ENCODE measurements at places on chromosomes 7 and 10. TPM values are rescaled to one million over a fixed set of nuclear protein-coding genes. Genes with fewer than 3 reads are reported as not detected.

DNA sequence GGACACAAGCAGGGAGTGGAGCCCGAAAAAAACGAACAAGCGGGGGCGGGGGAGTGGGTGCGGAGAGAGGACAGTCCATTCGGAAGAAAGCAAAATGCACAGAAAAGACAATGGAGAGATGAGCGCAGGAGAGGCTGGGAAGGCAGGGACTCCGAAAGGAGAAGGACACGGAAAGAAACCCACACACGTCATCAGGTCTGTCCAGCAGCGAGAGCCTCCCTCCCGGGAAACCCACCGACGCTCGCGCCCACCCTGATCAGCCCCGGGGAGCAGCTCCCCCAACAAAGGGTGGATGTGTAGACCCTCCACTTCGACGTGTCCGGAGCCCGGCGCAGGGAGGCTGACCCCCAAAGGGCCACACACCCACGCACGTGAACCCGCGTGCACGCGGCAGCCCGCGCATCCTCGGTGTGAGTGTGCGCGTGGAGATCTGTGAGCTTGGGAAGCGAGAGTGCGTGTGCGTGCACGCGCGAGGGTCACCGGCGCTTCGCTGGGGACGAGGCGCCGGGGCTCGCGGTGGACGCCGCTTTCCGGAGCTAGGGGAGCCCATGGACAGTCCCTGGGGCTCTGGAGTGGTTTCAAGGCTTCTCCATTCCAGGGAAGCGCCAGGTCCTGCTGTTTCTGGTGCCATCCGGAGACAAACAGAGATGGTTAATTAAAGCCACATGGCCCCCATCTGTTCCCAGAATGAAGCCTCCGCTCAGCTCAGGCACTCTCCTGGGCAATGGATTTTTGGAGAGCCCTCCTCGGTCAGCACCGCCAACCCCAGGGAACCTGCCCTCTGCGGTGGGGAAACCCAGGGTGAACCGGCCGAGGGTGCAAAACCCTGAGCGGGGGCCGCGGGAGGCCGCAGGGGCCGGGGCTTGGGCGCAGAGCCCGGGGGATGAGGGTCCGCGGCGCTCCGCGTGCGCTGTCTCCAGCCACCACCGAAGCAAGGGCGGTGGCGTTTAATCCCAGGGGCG is 916 bp downstream of the LAMB1 start:
- DNase-seq, result no peak

GRCh38 chr10:128551475-128551874 is 425.3 kb upstream of the MKI67 start:
- DNase-seq, result no peak

DNA sequence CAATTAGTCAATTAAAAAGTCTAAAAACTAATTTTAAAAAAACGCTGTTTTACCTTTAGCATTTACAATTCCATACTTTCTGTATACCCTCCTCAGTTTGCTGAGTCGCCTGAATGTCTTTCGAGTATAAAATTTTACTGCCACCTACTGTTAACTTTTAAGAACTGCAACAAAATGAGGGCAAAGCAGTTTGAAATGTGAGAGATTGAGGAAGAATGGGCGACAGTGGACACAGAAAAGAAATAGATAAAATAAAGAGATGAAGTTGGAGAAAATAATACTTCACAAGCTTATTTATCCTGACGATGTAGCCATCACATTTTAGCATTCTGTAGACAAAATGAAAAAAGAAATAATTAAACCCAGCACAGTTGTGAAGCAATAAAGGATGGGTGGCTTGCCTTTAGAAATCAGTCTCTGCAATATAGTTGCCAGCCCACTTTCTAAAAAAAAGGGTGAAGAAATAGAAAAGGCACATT is 110.8 kb upstream of the PTN start:
- DNase-seq, result no peak

DNA sequence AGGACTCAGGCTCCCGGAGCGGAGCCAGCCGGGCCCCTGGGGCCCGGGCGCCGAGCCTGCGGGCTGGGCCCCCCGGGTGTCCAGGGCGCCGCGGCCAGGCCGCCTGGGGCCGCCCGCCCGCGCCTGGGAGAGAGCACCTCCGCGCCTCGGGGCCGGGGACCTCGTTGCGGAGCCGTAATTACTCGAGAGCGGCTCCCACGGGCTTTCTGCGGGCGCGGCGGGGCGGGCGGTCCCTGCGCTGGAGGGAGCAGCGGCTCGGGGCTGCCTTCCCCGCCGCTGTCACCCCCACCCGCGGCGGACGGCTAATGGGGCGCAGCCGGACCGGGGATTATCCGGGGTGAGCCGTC is 1.5 kb downstream of the GNB2 start:
- DNase-seq, result no peak

GRCh38 chr10:99611326-99611725 is 8.9 kb downstream of the SLC25A28 start:
- DNase-seq, result no peak

DNA sequence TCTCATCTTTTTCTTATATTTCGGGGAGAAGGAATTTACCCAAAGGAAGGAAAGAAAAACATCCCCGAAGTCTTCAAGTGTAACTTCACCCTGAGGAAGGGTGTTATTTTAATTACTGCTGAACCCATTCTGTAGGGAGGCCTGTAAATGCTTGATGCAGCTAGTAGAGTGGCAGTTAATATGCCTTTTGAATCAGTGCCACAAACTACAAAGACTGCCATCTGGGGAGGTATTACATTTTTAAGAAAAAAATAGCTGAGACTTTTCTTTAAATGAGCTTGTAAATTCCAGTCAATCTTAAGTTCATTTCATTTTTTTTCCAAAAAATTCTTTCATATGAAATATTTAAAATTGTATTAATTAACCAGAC is 233.1 kb upstream of the FERD3L start:
- no peak for DNase-seq

DNA sequence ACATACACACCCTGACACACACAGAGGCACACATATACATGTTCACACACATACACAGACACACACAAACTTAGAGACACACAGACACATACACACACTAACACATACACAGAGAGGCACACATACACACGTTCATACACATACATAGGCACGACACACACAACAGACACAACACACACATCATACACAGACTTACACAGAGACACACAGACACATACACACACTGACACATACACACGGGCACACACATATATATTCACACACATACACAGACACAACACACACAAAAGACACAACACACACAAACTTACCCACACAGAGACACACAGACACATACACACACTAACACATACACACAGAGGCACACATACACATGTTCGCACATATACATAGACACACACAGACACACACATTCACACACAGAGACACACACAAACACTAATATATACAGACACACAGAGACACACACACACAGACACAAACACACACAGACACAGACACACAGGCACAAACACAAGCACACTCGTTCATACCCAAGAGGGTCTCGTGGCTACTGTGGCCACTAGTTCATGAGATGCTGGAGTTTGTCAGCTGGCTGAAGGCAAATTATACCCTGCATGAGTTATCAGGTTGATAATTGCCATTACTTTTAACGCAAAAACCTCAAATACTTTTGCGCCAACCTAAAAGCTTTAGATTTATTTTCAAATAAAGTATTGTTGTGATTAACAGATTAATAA is 17.7 kb upstream of the KLF6 start:
- no peak for DNase-seq

GRCh38 chr10:80598084-80598798 is 60.5 kb downstream of the SH2D4B start:
- no peak for DNase-seq

DNA sequence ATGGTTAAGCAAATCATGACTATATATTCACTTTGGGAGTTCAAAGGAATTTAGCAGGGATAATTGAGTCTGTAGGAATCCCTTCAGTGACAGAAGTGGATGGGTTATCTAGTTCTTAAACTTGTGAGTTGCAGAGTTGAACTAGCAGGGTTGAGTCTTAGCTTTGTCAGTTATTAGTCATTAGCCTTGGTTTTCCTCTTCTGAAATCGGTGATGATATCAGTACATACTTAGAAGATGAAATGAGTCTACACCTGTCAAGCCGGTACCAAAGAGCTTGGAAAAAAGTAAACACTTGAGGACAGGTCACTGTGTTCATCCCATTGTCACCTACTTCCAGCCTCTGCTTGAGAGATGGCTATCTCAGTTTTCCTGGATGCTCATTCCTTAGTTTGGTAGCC is 73.5 kb downstream of the BUB3 start:
- no peak for DNase-seq

DNA sequence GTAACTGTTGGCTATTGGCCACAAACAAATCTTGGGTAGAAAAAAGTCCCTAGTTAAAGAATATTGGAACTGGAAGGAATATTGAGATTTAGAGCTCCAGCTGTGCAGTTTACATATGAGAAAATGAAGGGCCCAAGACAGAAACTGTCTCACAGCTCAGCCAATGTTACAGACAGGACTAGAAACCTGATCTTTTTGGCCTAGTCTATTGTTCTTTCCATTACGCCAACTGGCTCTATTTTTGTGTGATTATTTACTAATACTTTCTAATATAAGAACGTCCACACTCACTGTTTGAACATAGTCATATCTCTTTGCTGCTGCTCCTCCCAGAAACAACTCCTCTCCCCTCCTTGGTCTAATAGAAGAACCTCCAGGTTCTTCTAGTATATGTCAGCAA is 1.2 kb downstream of the WEE2 start:
- DNase-seq, result no peak

DNA sequence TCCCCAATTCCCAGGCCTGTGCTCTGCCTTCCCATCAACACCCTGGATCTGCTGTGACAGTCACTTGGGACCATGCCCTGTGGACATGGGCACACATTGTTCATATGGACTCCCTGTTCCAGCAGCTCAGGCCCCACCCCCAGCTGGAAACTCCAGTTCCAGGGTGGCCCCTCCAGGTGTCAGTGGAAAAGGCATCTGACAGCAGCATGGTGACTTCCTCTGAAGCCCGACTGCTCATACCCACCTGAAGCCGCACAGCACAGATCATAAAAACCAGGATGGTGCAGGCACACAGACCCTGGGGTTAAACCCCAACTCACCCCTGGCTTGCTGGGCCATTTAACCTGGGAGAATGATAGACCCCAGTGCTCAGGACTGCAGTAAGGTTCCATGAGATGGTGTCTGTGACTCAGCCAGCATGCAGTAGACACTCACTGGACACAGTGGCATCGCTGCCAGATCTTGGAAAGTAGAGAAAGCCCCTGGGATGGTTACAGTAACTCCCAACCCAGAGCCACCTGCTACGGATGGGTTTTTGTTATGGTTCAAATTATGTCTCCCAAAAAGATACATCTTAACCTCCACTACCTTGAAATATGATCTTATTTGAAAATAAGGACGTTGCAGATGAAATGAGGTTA is 72.6 kb upstream of the NANOS1 start:
- no peak for DNase-seq

- no peak for DNase-seq
These were observed 23.2 kb downstream of the NT5C3A start for GRCh38 chr7:33039257-33039902.

DNA sequence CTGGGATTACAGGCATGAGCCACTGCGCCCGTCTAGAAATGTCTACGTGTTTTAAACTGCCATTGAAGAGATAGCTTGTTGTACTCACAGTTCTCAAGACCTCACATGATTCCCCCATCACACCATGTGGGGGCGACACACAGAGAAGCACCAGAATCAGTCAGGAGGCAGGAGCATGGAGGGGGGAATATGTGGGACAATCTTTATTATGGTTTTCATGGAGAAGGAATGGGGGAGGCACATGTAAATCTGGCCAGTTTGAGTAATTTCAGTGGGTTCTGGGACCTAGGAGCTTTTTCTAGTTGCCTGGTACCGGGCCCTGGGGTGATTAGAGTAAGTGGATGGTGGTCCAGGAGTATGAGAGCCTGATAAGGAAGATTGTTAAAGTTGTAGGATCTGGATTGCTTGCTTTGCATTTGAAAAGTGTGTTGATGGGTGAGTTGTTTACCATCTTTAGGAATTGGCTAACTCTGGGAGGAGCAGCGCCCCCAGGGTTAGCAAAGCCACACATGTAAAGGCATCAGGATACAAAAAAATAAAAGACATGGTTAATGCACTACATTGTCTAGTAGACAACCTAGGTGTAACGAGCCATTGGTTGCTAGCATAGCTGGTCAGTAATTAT is 85.4 kb upstream of the SLC13A1 start:
- DNase-seq, result no peak

- DNase-seq, result no peak
These were observed 275.9 kb downstream of the SKAP2 start for GRCh38 chr7:26588511-26588910.

DNA sequence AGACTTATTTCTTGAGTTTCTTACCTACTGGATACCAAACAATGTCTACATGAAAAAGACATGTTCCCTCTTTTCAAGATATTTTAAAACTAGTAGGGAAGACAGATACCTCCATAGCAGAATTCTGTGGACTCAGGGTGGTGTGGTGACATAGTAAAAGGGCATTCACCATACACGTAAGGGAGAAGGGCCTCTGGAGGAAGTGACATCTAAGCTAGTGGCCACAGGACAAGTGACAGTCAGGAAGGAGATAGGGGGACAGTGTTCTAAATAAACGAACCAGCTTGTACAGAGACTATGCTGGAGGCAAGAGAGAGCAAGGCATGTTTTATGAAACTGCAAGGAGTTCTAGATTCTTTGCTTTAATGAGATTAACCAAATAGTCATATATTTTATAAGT is 321.7 kb upstream of the LRGUK start:
- no peak for DNase-seq

DNA sequence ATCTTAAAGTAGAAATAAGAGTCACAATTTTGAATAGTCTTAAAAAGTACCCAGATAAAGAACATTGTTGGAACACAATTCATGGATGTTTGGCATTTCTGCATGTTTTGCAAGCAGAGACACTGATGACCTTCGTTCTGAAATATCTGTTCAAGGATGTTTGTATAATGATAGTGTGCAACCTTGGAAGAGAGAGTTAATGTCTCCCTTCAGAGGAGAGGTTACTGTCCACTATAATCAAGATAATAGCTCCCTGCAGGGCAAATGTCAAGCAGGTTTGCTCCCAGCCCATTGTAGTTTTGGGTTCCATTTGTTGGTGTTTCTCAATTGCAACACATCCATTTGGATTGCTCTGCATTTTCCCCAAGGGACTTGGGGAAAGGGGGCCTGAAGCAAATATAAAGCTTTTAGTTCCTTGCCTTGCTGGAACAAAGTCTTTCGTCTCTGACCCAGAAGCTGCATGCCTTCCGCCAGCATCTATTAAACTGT is 45.2 kb downstream of the COL1A2 start:
- DNase-seq, result no peak

Gene CPA4
- total RNA-seq, result 27.7 TPM

Gene AFAP1L2
- total RNA-seq, result 3.4 TPM

Gene PNLIP
- total RNA-seq, result not detected

Gene PLPP4
- 11.1 TPM for total RNA-seq

Gene PSMA2
- 56.6 TPM for total RNA-seq

Gene GNGT1
- not detected for total RNA-seq

Gene SPRN
- 0.92 TPM for total RNA-seq

Gene MAGI2
- 6.7 TPM for total RNA-seq

Gene FBXL13
- total RNA-seq, result 0.39 TPM
